ENCODE measurements at places on chromosomes 16 and 17.

- no peak for DNase-seq
Measured at GRCh38 chr17:82439829-82440365, 10.7 kb downstream of the CYBC1 start.

DNA sequence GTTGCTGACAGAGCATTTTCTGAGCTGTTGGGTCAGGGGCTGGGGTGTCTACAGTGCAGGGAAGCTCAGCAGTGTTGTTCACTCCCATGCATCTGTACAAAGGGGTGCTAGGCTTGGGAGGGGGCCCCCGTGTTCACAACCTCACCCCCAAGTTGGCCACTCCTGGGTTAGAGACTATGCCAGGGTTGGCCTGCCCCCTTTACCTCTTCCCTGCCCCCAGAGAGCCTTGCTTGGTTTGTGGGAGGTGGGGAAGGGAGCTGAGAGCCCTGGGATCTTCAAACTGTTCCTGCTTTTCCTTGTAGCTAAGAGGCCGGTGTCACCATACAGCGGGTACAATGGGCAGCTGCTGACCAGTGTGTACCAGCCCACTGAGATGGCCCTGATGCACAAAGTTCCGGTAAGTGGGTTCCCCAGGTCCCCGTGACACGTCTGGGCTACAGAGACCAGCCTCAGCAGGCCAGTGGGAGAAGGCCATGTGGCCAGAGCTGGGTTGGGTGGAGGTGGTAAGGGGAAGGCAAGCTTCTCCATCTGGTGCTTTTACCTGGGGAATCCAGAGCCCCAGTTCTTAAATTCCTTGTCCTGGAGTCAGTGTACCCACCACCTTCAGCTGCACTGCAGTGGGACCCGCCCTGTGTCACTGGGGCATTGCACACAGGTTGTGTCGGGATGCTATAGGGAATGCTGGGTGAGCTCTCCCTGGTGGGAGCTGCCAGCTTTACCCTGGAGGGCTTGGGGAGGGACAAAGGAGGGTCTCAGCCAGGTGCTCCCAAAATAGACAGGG, 11.8 kb downstream of the GPRC5C start:
- no peak for DNase-seq

- DNase-seq = no peak
Measured at GRCh38 chr17:77177002-77177741, 36.4 kb downstream of the SEC14L1 start.

GRCh38 chr17:81333616-81334368, 38.7 kb upstream of the SLC38A10 start:
- DNase-seq = no peak

DNA sequence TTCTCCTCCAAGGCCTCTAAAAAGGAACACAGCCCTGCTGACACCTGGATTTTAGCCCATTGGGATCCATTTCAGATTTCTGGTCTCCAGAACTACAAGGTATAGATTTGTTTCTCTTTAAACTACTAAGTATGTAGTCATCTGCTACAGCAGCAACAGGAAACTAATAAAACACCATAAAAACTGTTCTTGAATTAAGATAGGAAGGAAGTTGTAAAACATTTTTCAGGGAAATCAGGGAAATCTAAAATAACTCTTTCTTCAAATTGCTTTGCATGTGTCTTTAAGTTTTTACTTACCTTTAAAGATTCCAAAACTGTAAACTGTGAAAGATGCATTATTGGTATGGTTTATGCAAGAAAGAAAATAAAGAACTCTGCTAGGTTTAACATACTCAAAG, 407.0 kb upstream of the TOM1L1 start:
- no peak for DNase-seq

Data from NCI-H1048 (cell line).